ENCODE measurements at places on chromosomes 2 and 18.

- DNase-seq = no peak
Observed at GRCh38 chr2:98510322-98510662, 65.6 kb downstream of the INPP4A start.

DNA sequence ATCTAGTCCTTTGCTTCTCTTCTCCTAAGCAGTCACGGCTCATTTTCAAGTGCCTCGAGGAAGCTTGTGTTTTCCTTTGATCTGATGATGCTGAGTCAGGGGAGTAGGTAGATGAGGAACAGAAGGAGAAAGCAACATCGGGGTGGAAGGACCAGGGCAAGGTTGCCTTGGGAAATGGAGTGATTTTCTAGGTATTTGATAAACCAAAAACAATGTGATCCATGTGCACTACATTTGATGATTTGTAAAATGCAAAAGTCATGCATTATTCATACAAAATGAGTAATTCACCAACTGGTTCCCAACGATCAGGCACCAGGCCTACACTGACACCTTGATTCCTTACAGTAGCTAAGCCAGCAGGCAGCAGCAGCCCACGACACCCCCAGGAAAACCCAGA is 205.3 kb downstream of the ANAPC1 start:
- no peak for DNase-seq

GRCh38 chr18:76594966-76595365 is 99.9 kb upstream of the ZNF516 start:
- DNase-seq = no peak

- DNase-seq = no peak
Observed at GRCh38 chr2:112698834-112699515, 21.8 kb upstream of the NT5DC4 start.

GRCh38 chr2:231259104-231259503 is 60.7 kb downstream of the ARMC9 start:
- DNase-seq = no peak

- no peak for DNase-seq
Observed at GRCh38 chr2:145253492-145253891, 733.6 kb upstream of the ZEB2 start.
